ENCODE measurements at places on chromosomes 5 and 9.

DNA sequence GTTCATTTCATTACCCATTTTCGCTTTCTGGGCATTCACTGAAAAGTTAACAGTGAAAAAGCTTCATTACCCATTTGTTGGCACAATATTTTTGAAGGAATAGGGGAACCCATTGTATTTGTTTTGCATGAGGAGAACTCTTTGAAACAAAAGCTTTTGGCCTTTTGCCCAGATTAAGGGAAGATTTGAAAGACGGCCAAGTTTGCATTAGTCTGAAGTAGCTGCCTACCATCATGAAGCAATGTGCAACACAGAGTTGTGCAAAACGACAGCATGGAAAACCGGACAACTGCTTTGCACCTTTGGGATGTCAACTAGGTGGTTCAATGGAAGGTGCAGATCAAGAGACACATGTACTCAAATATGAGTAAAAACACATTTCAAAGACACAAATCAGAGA, 84.9 kb downstream of the TRPM3 start:
- DNase-seq, result no peak

DNA sequence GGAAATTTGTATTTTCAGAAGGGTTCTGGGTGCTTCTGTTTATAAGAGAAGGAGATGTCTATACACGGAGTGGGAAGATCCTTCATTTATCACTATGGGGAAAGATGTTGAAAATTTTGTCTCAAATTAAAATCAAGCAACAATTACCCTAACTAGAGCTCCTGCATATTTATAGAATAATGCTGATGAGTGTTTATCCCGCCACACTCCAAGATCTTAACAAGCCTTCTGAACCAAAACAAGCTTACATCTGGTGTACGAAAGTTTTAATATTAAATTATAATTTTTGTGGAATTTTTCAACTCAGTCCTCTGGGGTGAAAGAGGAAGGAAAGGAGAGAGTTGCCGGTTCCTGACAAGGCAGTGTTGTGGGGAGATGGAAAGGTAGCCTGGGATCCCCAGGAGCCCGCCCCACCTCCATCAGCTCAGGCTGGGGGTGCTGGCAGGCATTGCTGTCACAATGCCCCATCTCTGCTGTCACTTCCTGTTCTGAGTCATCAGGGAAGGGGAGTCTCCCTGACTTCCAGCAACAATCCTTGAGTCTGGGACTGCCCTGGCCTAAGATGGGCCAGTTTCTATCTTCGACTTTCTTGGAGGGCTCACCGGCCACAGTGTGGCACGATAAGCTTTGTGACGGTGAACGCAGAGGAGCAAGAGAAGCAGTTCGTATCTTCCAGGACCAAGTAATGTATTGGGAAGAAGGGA, 64.5 kb downstream of the ERAP1 start:
- DNase-seq, result no peak

GRCh38 chr9:112038017-112038408, 137.1 kb downstream of the SUSD1 start:
- no peak for DNase-seq

DNA sequence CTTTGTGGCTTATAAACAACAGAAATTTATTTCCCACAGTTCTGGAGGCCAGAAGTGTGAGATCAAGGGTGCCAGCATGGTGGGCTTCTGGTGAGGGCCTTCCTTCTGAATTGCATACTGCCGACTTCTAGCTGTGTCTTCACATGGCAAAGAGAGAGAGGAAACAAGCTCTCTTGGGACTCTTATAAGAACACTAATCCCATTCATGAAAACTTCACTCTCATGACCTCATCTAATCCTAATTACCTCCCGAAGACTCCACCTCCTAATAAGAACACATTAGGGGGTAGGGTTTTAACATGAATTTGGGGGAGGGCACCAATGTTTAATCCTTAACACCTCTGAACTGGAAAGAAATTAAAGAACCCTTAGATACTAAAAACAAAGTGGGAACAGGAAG, 75.9 kb upstream of the MINAR2 start:
- no peak for DNase-seq

DNA sequence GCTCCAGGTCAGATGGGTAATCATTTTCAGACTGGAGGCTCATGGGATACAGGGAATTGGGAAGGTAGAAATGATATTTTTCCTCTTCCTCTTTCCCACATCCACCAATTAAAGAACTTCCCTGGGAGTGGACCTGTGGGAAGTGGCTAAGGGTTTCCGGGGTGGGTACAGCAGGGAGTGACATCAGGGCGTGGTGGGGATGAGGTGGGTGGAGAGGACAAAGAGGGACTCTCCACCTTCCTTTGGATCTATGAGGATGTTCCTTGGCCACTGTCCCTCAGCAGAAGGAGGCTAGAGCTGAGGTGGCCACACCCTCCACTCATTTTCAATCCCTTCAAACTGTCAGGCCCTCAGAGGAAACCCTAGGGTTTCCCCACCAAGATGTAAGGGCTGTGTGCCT, 54.7 kb downstream of the IRF1 start:
- DNase-seq, result no peak

GRCh38 chr9:38079461-38080031, 10.5 kb upstream of the SHB start:
- DNase-seq, result peak; percentile 12

- peak; percentile 94 for DNase-seq
These were observed at the start of gene SNX18 for GRCh38 chr5:54517512-54518145. Gene SNX18, plus strand, starts transcription at chr5:54517759. Its CDS starts 194 bp downstream, at chr5:54517953.

GRCh38 chr5:35089334-35090314, 41.9 kb upstream of the AGXT2 start:
- peak; percentile 58 for DNase-seq

DNA sequence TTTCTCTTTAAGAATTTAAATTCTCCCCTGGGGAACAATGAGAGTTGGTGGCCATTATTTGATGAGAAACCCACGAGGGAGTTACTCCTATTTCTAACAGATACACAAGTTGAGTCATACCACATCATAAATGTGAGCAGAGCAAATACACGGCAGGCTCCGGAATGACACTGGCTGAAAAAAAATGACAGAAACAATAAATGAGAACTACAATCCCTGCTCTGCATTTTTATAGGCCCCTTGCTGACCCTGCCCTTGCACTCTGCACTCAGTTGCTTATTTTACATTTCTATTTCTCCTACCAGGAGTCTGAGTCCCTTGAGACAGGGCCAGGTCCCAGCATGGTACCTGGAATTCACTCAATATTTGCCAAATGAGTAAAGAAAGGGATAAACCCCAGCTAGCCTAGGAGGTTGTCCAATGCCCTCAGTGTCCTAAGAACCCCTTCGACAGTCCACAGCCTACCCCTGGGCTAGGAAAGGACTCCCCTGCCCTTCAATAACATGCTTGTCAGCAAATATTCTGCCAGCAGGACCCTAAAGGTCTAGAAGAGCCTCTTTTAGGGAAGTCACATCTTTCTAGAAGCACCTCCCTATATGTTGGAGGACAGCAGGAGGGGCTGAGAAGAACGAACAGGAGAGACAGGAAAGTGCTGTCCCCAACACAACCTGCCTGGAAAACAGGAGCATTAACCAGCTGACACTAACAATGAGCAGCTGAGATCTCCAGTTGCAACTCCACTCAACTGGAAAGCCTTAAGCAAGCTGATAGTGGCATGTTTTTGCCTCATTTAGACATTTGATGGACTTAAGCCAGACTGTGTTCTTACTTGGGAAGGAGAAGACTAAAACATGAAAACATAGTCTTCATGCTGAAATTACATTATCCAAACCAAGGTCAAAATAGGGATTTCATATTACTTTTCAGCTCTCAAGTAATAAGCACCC, 191.2 kb downstream of the ACTL7B start:
- no peak for DNase-seq

- DNase-seq, result no peak
These were observed 35.8 kb upstream of the SPRY4 start for GRCh38 chr5:142360607-142361120.

DNA sequence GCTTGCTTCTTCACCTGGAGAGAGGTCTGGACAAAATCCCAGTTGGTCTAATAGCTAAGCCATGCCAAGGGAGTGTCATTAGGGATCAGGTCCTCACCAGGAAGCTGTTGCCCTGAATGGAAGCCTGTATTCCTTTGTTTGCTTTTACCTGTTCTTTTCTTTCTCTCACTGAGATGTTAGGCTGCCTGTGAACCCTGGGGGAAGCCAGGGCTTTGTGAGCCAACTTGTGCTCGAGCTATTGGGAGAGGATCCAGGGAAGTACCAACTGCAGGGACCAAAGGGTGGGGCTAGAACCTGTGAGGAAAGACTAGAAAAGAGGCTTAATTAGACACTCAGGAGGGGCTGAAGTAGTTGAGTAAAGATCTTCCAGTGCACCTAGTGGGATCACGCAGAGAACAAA, 451.2 kb upstream of the TLE4 start:
- no peak for DNase-seq

GRCh38 chr5:55594671-55595070, 59.9 kb upstream of the PLPP1 start:
- DNase-seq, result no peak

DNA sequence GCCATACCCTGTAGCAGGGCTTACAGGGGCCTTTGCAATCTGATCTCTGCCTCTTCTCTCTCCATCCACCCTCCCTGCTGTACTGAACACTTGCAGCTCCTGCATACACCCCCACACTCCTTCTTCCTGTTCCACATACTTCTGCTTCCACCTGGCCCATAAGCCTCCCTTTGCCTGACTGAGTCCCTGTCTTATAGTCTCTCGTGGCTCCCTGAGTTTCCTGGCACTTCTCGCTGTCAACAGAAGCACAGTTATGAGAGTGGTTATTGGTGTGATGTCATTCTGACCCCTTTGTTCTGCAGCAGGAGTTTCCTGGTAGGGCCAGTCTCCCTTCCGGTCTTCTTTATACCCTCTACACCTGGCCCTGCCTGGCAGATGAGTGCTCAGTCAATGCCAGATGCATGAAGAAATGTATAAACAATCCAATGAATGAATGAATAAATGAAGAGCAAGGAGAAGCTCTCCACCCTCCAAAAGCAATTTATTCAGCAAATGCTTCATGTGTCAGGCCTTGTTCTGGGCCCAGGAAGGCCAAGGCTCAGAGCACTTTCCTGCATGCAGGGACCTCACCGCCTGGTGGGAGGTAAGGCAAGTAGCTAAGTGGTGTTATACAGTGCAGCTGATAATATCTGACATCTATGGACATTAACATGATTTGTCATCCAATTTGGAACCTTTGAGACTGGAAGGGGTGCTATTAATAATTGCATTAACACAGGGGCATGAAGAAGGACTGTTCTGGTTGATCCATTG, 20.5 kb upstream of the CSF1R start:
- DNase-seq, result no peak

DNA sequence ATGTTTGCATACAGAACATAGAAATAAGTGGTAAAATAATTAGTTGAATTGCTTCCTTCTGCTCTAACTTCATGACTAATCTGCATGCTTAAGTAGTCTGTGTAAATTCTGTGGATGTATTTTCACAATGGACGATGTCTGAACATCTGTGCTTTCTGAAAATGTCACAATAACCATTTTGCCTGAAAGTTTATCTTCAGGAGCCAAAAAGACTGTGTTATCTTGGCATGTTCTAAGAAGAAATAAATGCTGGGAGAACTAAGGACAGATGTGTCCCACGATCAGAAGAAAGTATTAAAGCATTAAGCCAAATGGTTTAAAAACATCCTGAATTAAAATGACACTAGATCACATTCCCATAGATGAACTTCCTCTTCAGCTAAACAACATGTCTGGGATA, 397.6 kb downstream of the SPOCK1 start:
- no peak for DNase-seq

DNA sequence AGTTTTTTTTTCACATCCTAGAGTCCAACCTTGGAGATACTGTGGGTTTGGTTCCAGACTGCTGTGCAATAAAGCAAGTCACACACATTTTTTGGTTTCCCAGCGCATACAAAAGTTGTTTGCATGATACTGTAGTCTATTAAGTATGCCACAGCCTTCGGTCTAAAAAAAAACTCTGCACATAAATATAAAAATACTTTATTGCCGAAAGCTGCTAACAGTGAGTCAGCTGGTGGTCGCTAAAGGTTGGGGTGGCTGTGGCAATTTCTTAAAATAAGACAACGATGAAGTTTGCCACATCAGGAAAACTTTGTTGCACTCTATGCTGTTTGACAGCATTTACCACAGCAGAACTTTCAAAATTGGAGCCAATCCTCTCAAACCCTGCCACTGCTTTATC, 37.4 kb downstream of the UBQLN1 start:
- no peak for DNase-seq

- DNase-seq, result no peak
These were observed 3.2 kb downstream of the TOR4A start for GRCh38 chr9:137280474-137281344.
